ENCODE measurements at places on chromosomes 12 and 14.

DNA sequence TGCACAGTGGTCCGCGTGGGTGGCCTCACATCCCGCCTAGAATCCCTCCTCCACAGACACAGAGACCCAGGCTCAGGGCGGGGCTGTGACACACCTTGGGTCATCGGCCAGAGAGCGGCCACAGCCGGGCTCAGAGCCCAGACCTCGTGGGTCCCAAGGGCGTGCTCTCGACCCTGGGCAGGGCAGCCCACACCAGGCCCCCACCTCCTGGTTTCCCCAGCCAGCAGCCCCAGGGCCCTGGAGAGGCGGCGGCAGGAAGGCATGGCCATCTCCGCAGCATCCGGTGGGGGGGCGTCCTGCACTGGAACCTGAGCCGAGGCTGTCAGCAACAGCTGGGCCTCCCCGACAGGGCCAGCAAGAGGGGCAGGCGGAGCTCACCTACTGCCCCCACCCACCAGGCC lies 15.2 kb downstream of the JAG2 start:
- no peaks in the 10 kb centered on the region for H3K27me3 ChIP-seq
- no peak overlapping the region for H3K27ac ChIP-seq
- no peak overlapping the region for H3K4me3 ChIP-seq
- no peaks in the 10 kb centered on the region for H3K36me3 ChIP-seq
- no peaks in the 10 kb centered on the region for H3K4me1 ChIP-seq

- no peak for DNase-seq
- peaks cover under 1% of the 10 kb centered on the region for H3K36me3 ChIP-seq
- no peak overlapping the region for H3K27ac ChIP-seq
Observed at GRCh38 chr12:45762185-45763110, 32.9 kb downstream of the ARID2 start.

DNA sequence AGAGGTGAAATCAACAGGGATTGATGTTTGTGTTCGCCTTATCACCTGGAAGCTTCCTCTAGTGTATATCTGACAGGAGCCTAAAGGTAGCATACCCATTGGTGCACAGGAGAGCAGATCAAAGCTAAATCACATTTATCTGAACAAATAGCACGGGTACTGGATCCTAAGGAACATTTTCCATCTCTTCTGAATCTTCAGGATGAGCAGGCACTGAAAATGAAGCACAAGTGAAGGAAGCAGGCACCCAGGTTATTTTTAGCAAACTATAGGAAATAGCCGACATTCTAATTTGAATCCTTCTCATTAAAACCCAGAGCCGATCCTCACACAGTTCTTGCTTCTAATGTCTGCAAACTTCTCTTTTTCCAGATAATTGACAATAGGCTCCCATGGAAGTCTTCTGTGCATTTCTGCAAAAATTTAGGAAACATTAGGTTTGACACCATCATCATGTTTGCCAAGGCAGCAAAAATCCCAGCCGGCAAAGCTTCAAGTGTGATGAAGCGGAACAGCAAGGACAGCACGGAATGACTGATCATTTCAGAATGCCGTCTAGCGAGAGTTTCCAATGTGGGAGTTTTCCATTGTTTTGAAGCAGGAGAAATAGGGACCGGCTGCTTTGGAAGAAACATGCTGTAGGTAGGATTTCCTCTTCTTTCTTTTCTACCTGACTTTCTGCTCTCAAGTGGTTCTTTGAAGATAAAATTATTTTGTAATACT lies 24.3 kb upstream of the RGS6 start:
- no peaks in the 10 kb centered on the region for H3K36me3 ChIP-seq
- peaks cover 74% of the 10 kb centered on the region for H3K27me3 ChIP-seq
- no peaks in the 10 kb centered on the region for H3K4me1 ChIP-seq
- H3K4me3 ChIP-seq, result no peak overlapping the region

- no peak overlapping the region for H3K27ac ChIP-seq
- peaks cover 31% of the 10 kb centered on the region for H3K4me1 ChIP-seq
Observed at GRCh38 chr14:106657460-106657859, 1131.1 kb downstream of the TMEM121 start.
